Left hindlimb (tissue), 1 donor: ENCODE measurements at places on chromosomes 12 and 14.

DNA sequence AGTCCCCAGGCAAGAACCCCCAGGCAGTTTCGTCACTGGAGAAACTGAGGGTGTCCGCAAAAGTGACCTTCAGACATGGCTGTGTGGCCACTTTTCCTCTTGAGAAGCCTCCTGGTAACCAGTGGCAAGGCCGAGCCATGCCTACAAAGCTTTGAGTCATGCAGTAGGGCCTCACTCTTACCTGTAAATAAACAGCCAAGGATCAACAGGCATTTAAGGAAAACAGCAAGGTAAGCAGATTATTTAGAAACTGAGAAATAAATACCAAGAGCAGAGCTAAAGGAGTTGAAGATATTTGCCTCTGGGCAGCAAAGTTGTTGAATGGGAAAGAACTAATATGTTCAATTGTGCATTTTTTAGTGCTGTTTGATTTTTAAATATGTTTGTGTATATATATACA, 141.0 kb upstream of the BCL2L14 start:
- no peak for DNase-seq

DNA sequence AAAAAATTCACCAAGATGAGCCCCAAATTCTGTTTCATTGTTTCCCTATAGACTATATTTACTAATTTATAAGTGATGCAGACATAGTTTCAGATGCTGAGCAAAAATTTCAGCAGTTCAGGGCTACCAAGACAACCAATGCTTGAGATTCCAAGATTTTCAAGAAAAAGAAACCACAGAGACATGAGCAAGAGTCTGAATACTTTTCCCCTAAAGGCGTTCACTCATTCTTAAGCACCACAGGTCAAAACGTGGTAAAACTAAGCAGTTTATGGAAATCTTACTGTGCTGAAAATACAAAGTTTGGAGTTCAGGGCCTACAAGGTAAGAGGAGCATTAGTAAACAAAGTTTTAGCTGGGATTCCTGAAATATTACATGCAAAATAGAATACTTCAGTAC, 221.2 kb downstream of the KCNH5 start:
- no peak for DNase-seq

DNA sequence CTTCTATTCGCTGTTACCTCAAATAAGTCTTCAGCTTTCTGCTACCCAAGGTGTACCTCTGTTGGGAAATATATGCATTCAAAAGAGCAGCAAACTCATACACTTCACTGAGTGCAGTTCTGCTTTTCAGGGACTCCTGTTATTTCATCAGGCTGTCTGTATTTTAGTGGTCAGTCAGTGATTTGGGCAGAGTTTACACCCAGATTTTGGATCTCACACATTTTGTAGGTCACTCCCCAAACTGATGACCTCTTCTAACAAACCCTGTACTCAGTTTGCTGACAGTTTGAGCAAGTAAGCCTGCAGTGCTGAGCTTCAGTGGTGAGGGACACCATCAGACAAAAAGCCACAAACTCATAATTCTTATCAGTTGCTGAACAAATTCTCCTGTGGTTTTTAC, 8.2 kb upstream of the WASHC4 start:
- DNase-seq = no peak

DNA sequence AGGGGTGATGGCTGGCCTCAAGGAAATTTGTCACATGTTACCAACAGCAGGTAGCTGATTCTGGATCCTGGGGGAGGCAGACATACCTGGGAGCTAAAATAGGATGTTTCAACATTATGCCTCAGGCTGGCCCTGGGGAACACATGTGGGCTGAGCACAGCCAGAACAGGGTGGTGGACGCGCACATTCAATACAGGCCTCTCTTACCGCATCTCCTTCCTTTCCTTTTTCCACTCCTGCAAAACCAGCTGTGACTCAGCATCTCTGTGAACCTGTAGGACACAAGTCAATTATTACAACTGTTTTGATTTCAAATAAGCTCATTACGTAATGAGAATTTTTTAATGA, 61.0 kb downstream of the NT5DC3 start:
- no peak for DNase-seq

GRCh38 chr12:55741931-55742680, 816 bp upstream of the GDF11 start:
- DNase-seq = no peak

- DNase-seq = no peak
These were observed 3.1 kb downstream of the C14orf180 start for GRCh38 chr14:104582662-104583061.

DNA sequence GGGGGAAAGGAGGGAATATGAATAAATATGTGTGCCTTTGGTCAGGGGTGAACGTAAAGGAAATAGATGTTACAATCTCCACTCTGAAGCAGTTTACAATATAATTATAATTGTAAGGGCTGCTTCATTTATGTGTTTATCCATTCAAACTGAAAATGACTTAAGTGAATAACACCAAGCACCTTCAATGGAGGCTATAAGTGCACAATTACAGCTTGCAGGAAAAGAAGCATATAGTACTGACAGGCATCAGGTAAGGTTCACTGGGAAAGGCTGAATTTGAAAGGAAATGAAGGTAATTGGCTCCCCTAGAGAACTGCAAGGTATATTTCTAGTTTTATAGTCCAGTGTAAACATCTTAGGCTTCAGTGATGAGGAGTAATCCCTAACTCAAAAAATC, 192.7 kb downstream of the STXBP6 start:
- DNase-seq = no peak
